ENCODE measurements at places on chromosomes 1 and 21. TPM values are rescaled to one million over a fixed set of nuclear protein-coding genes. Genes with fewer than 3 reads are reported as not detected.

DNA sequence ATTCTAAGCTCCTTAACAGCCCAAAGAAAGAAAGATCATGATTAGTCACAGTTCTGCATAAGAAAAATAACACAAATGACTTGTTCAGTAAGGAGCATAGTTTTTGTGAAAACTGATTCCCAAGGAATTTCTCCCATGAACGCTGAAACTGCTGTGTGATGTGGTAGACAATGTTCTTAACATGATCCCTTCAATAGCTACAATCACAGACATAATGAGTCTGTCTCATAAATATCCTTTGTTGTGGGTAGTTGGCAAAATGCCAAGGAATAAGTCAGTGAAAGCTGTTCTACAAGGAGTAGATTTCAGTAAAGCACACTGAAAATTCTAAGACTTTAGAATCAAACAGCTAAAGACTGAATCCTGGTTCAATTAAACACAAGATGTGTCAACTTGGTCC lies 404.8 kb downstream of the HLX start:
- no peak for DNase-seq

DNA sequence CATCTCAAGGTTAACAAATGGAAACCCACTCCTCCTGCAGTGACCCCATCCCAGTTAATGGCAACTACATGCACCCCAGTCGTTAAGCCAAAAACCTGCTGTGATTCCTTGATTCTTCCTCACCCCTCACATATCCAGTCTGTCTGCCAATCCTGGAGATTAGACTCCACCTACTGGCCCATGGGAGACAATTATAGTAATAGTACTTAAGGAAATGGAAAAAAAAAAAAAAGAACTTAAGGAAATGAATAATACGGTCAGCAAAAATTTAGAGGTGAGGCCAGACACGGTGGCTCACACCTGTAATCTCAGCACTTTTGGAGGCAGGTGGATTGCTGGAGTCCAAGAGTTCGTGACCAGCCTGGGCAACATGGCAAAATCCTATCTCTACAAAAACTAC lies 7.0 kb downstream of the NOL9 start:
- DNase-seq, result no peak

CFHR2 gene
- total RNA-seq, result 295 TPM

LIPI gene
- not detected for total RNA-seq

- no peak for DNase-seq
These were observed 2.5 kb upstream of the HLX start for GRCh38 chr1:220876511-220877376.

Measured in left lobe of liver (tissue), 2 donors.